NCI-H446 (cell line): ENCODE measurements at places on chromosomes 11 and 22.

DNA sequence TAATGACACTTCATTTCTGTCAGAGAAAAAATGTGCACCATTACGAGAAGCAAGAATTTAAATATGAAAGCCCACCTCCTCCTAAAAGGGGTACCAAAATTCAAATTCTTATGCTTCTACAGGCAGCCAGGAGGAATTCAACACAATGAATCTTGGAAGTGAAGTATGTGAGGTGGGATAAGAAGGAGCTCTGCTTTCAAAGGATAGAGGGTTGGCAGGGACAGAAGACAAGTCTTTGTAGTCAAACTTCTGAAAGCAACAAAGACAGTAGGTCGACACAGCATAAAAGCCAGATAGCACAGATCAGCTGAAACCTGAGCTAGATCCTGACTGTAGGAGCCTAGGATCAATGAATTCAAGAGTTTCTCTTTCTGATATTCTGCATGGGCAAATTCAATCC is 17.4 kb downstream of the NARS2 start:
- DNase-seq: no peak

GRCh38 chr11:128522943-128523518 is 64.3 kb downstream of the ETS1 start:
- no peak for DNase-seq

GRCh38 chr22:22878211-22878570 is 9.4 kb upstream of the IGLL5 start:
- DNase-seq: no peak

- no peak for DNase-seq
These were observed 136.4 kb downstream of the NECTIN1 start for GRCh38 chr11:119592642-119593041.

DNA sequence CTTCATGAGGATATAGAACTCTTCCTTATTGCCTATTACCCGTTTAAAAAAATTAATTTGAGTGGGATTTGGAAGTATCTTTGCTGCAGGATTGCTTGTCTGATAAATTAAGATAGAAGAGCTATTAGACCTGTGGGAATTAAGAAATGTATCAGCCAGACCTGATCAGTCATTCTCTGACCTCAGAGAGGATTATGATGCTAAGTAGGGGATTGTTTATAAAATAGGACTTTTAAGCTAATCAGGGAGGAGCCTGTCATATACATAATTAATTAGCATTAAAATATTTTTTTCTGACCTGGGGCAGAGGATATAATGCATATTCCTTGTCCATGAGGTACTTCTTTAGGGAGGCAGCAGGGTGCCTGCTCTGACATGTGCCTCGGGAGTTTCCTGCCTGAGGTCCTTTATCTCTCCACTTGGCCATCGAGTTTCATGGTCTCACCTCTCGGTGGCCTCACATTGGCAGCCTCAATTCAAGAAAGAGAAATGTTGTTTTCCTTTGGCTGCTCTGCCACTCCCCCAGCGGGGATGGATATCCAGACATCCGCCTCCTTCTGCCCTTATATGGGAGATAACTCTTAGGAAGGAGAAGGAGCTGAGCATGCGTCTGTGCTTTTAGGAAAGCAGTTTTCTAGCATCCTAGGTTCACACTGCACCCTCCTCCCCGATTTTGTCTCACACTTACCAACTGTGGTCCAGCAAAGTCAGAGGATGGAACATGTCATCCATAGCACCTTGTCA is 41.1 kb downstream of the DIXDC1 start:
- DNase-seq: peak; percentile 30
